ENCODE measurements at places on chromosomes 6 and 20.
A peak's percentile ranks its signal among the peaks of the same experiment; 100 is the strongest.

- peak; percentile 8 for DNase-seq
Measured at GRCh38 chr20:542777-543368, 717 bp downstream of the CSNK2A1 start.

DNA sequence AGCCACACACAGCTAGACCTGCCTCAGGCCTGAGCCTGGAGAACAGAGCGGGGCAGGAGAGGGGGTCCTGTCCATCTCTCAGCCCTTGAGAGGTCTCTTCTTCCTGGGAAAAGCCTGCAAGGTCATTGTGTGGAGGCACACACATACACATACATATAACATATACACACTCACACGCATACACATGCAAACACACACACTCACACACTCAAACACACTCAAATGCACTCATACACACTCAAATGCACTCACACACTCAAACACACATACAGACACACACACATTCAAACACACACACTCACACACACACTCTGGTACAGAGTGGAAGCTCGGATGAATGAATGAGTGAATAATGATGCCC, 515 bp downstream of the TLDC2 start:
- no peak for DNase-seq

GRCh38 chr6:122389704-122390372, 9.6 kb upstream of the HSF2 start:
- no peak for DNase-seq

DNA sequence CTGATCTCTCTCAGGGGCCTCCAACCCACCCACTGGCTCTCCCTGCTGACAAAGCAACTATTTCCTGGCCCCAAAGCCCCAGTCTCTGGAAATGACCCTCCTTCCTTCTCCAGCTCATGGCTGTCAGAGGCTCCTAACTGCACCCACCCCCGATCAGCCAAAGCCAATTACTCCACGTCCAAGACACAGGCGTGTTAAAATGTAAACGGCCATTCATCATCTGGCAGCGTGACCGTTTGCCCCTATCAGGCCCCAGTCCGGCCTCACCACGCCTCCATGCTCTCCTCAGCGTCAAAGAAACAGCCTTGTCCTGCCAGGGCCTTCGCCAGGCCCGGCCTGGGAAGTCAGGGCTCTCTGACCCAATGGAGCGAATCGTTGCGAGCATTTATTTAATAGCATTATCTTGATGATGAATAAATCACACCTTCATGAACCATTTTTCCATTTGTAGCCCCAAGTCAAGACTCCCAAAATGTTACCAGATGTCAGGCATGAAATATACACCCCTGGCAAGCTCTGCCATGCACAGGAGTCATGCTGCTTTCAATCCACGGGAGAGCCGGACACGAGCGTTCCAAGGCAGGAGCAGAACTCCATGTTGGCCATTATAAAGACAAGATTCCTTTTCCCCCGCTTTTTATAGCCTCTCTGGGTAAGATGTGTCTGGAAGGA, 17.7 kb downstream of the RIPOR3 start:
- no peak for DNase-seq

DNA sequence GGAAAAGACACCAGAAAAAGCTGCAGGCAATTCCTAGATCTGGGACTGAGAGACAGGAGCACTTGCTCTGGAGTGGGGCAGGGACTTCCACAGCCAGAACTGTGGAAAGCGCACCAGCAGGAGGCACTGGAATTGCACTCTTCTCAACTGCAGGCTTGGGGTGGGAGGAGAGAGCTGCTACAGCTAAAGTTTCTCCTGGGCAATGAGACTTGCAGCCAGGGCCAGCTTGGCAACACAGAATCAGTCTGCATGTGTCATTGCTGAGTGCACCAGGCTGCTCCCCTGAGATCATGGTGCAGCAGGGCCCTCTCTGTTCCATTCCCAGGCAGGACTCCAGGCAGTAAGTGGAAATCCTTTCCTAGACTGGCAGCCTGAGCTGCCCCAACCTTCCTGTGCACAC, 145.8 kb downstream of the INSM1 start:
- no peak for DNase-seq

- no peak for DNase-seq
Measured at GRCh38 chr6:159978291-159979135, 9.6 kb downstream of the IGF2R start.

GRCh38 chr6:113763311-113763766, 93.8 kb upstream of the MARCKS start:
- no peak for DNase-seq

GRCh38 chr6:78483553-78484197, 383.7 kb upstream of the IRAK1BP1 start:
- DNase-seq, result no peak

- DNase-seq, result no peak
Measured at GRCh38 chr6:108561742-108562502, 1.2 kb downstream of the FOXO3 start.

DNA sequence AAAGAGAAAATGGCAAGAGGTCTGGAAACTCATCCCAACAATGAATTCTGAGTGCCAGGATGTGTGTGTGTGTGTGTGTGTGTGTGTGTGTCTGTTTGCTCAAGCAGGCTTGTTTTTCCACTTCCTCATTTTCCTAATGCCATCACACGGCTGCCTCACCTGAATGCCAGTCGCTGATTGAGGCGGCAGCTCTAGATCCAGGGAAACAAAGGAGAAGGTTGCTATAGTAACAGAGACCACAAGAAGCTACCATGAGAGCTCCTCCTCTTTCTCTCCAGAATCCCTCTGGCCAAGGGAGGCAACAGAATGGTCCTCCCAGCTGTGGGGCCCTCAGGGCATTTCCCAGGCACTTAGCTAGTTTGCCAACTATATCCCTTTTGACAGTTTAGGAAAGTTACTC, 241.1 kb upstream of the TSHZ2 start:
- no peak for DNase-seq

DNA sequence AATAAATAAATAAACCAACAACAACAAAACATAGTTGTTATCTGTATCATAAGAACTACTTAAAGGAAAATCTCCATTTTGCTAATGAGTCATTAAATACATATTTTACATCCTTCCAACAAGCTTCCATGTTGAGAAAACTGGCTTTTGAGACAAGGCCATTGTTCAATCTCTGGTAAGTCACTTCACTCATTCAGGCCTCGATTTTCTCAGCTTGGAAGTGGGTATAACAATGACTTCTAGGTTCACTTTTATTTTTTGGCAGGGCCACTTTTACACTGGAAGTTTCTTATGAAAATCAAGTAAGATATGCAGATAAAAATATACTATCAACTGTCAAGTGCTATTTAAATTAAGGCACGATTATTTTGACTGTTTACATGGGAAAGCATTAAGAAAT, 30.0 kb downstream of the WRNIP1 start:
- DNase-seq, result no peak

DNA sequence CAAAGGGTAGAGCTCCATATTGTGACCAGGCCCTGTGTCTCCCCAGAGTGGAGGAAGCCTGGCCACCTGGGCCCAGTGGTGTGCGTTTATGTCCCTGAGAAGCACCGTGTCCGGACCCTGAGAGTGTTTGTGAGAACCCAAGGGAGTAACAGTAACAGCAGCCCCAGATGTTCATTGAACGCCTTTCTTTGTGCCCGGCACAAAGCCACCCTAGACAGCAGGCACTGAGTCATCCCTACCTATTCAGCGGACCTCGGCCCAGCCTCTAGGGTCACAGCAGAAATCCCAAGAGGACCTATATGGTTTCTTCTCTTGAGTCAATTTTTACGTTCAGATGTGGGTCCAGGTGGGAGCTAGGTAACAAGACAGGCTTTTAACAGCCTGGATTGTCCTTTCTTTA, 24.5 kb downstream of the BCAS4 start:
- no peak for DNase-seq

DNA sequence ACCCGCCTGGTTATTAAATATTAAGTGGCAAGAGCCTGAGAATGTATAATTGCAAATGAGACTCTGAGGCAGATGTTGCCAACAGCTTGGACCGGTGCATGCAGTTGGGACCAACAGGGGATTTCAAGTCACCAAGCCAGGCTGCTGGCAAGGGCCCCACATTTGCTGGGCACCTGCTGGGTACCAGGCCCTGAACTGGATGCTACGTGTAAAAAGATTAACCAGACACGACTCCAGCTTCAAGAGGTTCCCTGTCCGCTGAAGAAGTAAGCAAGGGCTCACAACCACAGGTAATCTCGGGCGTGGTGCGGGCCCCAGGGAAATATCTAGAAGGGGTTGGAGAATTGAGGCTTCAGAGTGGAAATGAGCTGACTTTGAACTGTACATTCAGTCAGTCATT, 13.2 kb upstream of the SIRPA start:
- DNase-seq, result no peak

GRCh38 chr20:38779247-38780097, 26.0 kb upstream of the PPP1R16B start:
- DNase-seq, result no peak

- no peak for DNase-seq
Measured at GRCh38 chr20:54266844-54267243, 59.0 kb downstream of the PFDN4 start.

DNA sequence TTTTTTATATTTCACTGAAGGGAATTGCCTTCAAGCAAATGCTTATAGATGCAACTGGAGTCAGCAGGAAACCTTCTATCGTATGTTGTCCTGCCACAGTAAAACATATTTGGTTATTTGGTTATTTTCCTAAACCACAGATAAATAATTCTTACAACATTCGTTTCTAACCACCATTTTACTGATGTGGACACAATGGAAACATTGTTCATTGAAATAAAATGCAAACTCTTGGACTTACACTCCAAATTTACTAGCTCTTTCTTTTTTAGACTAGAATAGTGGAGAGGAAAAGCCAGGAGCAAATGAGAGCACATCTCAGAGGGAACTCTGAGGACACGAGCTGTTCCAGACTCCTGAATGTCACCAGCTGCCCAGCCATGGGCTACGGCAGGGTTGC, 114.8 kb downstream of the RPS12 start:
- no peak for DNase-seq

DNA sequence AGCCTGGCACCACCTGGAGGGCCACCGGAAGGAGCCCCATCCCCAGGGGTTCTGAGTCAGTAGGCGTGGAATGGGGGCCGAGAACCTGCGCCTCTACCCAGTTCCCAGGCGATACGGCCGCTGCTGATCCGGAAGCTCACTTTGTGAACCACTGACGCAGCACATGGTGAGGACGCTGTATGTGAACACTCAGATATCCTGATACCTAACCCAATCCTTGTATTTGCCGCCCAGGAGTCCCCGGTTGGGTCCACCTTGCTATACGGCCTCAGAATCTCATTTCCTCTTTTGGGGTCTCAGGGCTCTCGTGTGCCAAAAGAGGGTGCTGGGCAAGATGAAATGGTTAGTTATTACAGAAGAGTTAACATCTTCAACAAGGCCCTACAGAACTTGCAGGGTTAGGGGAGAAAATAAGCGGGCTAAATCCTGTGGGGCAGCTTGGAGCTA, 604 bp upstream of the RAB5IF start:
- DNase-seq, result peak; percentile 18

DNA sequence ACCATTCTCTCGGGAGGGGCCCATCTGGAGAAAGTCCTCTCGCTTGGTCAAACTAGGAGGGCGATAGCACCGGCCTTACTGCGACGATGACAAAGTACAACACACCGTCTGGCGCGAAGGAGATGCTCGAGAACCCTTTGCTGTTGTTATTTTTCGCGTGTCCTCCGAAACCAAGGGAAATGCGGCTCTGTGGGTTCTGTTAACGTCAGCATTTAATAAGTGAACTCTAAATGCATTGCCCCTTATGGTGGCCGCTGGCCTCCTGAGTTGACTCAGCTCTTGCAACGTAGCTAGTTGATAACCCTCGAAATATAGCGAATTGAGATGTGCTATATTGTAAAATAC, 577 bp upstream of the SCAND1 start:
- DNase-seq, result peak; percentile 5

- DNase-seq, result no peak
Measured at GRCh38 chr20:24684421-24684871, 215.0 kb downstream of the SYNDIG1 start.

GRCh38 chr6:168291450-168291849, 28.1 kb downstream of the DACT2 start:
- no peak for DNase-seq

- no peak for DNase-seq
Measured at GRCh38 chr6:105688573-105688972, 285.7 kb upstream of the PREP start.

DNA sequence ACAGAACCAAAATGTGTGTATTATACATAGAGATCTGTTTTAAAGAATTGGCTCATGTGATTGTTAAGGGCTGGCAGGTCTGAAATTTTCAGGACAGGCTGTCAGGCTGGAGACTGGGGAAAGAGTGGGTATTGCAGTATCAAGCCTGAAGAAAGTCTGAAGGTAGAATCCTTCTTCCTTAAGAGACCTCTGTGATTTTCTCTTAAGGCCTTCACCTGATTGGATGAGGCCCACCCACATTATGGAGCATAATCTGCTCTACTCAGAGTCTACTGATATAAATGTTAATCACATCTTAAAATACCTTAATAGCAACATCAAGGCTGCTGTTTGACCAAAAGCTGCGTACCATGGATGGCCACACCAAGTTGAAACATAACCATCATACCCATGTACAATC, 43.4 kb upstream of the HINT3 start:
- no peak for DNase-seq

- DNase-seq, result no peak
Measured at GRCh38 chr6:146985111-146985510, 219.1 kb upstream of the STXBP5 start.

- no peak for DNase-seq
Measured at GRCh38 chr6:30884521-30885480, 482 bp downstream of the DDR1 start.

DNA sequence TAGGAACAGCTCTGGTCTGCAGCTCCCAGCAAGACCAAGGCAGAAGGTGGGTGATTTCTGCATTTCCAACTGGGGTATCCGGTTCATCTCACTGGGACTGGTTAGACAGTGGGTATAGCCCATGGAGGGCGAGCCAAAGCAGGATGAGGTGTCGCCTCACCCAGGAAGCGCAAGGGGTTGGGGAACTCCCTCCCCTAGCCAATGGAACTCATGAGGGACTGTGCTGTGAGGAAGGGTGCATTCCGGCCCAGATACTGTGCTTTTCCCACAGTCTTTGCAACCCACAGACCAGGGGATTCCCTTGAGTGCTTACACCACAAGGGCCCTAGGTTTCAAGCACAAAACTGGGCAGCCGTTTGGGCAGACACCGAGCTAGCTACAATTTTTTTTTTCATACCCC, 21.8 kb downstream of the HDDC2 start:
- DNase-seq, result no peak

All from activated T-cell treated with anti-CD3 and anti-CD28 coated beads for 4 hours (primary cell).